ENCODE measurements at places on chromosomes 2 and 18.

DNA sequence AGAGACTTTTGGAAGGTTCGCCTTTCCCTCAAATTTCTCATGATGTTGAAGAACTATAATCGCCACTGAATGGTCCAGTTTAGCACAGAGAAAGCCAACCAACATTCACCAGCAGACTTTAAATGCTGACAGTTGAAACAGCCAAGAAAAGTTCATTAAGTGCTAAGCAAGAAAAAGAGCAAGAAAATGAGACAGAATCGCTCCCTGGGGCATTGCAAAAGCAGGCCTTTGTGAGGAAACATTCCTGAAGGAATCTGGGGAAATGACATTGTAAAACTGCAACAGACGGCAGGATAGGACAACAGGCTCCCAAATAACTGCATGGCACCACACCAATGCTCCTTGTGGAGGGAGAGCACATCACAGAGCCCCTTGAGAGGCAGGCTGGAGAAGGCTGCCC, 269.3 kb upstream of the ID2 start:
- DNase-seq: no peak

DNA sequence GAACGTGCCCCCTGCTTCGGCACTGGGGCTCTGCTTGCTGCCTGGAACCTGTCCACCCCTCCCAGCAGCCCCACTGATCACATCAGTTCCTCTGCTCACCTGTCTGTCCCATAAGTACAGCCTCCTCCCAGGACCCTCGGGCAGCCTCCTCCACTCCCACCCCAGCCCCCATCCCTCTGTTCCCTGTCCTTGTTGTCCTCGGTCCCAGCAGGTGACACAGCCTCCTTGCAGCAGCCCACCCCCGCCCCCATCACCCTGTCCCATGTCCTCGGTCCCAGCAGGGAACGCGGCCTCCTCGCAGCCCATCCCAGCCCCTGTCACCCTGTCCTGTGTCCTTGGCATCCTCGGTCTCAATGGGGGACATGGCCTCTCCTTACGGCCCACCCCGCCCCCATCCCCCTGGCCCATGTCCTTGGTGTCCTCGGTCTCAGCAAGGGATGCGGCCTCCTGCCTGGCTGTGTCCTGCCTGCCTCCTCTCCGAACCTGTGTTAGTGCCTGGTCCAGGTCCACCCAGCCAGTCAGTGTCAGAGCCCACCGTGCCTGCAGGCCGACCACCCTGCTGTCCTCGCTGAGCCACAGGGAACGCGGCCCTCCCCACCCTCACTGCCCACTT, 4.3 kb upstream of the OTOS start:
- no peak for DNase-seq

GRCh38 chr2:5472673-5473072, 219.5 kb upstream of the SOX11 start:
- no peak for DNase-seq

DNA sequence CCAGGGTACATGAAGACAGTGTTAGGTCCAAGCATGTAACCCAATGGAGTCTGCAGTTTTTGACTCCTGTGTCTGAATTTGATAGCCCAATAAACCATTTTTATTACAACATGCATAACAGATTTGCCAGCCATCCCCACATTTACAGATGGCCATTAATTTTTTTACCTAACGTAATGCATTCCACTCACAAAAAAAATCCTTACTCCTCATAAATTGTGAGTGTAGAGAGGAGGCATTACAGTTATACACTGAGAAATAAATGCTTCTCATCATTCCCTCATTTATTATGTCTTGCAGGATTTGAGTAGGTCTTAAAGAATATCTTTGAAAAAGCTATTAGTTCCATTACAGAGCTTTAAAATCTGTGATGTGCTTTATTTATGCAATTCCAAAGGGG, 193.8 kb downstream of the CMPK2 start:
- DNase-seq: no peak

DNA sequence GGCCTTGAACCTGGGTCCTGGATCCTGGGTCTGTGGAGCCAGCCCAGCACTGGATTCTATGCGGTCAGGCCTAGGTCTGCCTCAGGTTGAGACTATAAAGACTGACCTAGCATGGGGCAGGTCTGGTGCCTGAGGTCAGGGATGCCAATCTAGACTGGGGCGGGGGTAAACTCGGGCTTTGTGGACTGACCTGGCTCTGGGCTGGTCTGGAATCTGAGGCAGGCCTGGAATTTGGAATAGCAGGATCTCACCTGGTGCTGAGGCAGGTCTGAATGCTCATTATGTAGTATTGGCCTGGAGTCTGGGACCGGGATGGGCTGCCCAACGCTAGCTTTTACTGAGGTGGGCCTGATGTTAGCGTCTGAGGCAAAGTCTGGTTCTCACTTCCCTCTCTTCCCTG, 256.0 kb downstream of the KIAA1328 start:
- DNase-seq: no peak

DNA sequence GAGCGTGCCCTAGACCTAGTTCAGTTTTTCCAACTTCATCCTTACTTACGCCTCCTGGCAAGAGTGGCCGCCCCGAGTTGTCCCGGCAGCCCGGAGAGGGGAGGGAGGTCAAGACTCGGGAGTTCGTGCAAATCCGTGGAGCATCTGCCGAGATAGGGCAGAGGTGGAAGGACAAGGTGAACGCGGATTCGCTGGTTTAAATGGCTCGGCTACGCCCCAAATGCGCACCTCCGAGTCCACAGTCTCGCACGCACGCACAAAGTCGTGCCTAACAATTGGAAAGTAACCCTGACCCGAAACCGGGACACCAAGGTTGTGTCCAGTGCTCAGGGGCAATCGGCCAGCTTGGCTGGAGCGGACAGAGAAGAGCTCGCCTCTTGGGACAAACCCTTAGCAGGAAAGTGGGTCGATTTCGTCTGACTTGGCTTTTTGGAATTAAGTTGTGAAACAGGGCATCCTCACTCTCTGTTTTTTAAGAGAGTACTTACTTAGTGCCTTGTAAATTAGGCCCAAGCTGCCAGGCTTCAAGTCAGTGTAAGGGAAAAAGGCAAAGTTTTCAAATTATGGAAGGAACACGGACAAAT, 726 bp upstream of the SS18 start:
- DNase-seq: no peak

DNA sequence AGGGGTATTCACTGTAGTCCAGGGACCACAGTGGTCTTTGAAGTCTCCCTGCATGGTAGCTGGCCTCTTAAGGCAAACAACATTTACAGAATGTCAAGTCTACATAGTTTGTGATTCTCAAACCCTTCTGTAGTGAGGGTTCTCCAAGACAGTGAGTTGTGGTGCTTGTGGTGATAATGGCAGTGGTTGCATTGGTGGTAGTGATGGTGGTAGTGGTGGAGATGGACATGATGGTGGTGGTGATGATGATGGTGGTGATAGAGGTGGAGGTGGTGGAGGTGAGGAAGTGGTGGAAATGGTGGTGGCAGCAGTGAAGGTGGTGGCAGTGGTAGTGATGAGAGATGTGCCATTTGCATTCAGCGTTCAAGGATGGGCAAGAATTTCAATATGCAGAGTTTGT, 104.9 kb downstream of the TACR1 start:
- DNase-seq: no peak

- no peak for DNase-seq
Observed at GRCh38 chr2:182668671-182669070, 47.4 kb upstream of the DNAJC10 start.
